Fibroblast of the aortic adventitia (primary cell): ENCODE measurements at places on chromosomes 2 and 18. TPM values are rescaled to one million over a fixed set of nuclear protein-coding genes. Genes with fewer than 3 reads are reported as not detected.

DNA sequence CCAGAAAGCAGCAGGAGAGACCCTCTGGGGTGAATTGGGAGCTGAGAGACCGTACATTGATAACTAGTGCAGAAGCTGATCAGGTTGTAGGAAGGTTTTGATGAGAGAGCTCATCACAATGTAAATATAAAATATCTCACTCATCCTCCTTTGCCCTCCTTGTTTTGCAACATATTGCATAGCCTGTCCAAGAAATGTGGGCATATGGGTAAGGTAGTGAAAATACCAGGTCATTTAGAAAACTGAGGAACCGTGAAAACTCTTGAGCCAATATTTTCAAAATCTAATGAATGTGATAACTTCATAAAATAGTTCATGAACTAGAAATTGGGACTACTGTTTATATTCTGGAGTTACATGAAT lies 31.4 kb downstream of the C18orf54 start:
- DNase-seq = no peak

GRCh38 chr2:199136681-199137080 lies 321.1 kb downstream of the SATB2 start:
- DNase-seq = peak; percentile 90

DNA sequence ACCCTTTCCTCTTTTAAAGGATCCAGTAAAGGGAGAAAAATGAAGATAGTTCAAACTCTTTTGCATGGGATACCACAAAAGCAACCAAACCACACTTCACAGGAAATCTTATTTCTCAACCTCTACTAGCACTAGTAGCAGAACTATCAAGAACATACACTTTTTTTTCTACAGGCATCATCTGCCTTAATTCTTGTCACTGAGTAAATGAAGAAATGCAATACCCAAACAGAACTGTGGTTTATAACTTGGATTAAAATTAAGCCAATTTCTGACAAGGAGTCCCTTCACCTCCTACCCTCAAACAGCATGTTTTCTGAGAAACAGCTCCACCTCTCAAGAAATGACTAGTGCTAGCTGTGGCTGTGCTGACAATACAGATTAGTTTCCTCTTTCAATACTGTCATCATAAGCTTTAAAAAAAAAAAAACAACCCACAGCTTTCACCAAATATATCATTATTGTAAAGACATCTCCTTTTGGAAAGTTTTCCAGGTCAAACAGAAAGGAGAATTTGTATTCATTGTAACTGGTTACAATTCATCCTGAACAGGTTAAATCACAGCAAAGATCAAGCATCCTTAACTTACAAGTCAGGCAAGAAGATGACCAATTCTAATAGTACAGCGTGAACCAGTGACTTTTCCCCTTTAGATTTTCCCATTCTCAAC lies 44.4 kb downstream of the PTPN2 start:
- peak; percentile 27 for DNase-seq

DNA sequence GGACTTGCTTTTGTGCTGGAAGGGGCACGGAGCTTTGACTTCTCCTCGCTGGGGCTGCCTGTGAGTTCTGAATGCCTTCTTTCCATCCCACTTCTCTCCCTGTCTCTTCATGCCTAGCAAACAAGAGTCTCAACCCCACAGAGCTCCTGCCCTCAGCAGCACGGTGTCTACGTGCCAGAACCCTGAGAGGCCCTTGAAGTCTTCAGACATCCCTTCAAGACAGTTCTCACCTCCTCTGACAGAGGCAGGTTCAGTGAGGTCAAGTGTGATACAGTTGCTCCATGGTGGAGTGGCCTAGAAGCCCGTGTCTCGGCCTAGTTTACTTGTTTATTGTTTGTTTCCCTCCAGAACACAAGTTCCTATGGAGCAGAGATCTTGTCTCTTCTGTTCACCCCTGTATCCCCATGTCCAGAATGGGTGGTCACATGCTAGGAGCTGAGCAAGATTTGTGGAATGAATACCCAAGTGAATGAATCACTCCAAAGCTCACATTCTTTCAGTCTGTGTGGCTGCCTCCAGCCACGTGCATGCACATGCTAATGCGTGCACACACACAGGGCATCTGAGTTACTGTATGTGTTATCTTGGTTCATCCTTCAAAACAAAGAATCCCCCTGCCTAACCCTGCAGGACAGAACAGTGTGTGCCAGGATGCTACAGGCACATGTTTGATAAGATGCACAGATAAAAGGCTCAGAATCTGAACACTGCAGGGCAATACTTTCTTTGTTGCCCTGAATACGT lies 391.6 kb downstream of the NBAS start:
- peak; percentile 95 for DNase-seq

Gene TUBB8B
- not detected in 2 replicates for total RNA-seq

DNA sequence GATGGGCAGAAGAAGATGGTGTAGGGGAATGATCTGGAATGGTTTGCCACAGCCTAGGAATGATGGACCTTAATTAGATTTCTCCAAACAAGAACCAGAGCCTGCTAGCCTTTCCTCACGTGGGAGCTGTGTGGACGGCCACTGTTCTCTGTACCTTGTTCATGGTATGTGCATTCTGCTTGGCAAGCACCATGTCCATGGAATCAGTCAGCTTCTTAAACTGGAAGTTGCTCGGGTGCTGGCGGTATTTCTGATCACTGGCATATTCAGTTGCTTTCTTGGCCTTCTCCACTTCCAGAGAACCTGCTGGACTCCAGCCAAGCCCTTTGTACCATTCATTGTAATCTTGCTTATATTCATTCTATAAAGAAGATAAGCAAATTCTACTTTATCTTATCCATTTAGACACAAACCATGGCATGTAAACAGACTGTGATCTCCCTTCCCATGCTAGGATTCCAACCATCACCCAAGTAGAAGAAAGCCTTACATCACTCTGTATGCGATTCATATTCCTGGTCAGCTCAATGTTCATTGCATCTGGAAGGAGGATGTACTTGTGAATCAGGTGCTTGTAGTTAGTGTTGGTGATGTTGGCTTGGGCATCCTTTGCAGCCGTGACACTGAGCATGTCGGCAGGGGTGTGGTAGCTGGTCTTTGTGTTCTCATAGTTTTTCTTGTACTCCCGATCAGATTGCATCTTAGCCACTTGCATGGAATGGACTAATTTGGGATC lies 78.4 kb downstream of the NEB start:
- DNase-seq = no peak

DNA sequence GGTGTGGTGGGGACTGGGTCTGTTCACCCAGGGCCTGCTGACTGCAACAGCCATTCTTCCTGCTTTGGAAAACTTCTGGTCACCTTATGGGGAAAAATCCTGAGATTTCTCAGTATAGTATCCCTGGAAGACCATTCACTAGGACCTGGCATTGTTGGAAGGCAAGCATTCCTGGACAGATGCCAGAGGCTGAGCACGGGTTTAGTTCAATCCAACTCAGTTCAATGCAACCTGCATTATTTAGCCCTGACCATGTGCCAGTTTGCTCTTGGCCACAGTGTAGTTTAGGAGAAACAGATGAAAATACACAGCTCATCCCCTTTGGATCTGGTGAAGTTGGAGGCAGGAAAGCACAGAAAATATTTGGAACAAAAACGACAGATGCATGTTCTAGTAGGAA lies 95.9 kb downstream of the LPIN1 start:
- DNase-seq = peak; percentile 62

- DNase-seq = no peak
These were observed 79.3 kb upstream of the ASAP2 start for GRCh38 chr2:9127316-9127715.

GRCh38 chr2:39696838-39697237 lies 31.1 kb downstream of the TMEM178A start:
- peak; percentile 85 for DNase-seq

GRCh38 chr2:150122871-150123613 lies 364.4 kb downstream of the RND3 start:
- DNase-seq = no peak

DNA sequence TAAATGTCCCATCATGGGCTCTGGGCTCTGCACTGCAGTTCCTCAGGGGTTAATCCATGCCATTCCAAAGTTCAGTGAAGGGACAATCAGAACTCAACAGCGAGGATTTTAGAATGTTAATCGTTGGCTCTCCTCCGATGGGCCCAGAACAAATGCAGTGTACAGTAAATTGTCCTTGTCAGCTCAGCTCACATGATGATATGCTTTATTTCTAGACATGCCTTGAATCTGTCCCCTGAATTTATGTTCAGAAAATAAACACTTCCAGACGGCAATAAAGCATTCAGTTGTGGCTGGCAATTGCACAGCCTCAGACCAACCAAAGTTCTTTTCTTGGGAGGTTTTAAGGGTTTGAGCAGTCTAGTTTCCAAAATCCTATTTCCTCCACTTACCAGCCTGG lies 981.2 kb downstream of the BCL11A start:
- no peak for DNase-seq

DNA sequence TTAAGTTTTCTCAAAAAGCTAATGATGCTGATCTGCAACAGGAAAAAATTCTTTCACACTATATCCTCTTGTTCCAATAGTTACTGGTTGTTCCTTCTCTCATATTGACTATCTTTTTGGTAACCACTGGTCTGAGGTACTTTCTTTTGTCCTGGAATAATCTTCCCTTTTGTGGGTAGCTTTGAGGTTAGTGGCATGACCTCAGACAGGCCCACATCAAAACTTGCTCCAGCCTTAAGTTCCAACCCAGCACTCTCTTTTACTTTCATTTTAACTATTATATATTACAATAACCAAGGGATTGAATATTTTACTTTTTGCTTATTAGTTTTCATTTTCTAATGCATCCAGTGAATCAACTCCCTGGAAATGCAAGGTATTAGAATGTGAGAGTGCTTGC lies 9.5 kb downstream of the REG1A start:
- DNase-seq = no peak

GRCh38 chr2:238892796-238893195 lies 44.9 kb downstream of the TWIST2 start:
- DNase-seq = no peak

Gene SPDYA
- 1.1 and 6.5 TPM in 2 replicates for total RNA-seq

Gene LINC00305
- not detected in 2 replicates for total RNA-seq

GRCh38 chr18:9925369-9925768 lies 11.6 kb downstream of the VAPA start:
- DNase-seq = peak; percentile 51

Gene PASK
- 3.8 and 21.9 TPM in 2 replicates for total RNA-seq

Gene WDR75
- total RNA-seq = 28.7 and 55.7 TPM in 2 replicates

GRCh38 chr2:69755862-69756467 lies 14.0 kb downstream of the ANXA4 start:
- DNase-seq = peak; percentile 83

GRCh38 chr18:35337286-35337685 lies 6.9 kb downstream of the ZNF24 start:
- no peak for DNase-seq

GRCh38 chr18:79167526-79168190 lies 98.5 kb downstream of the ATP9B start:
- no peak for DNase-seq

DNA sequence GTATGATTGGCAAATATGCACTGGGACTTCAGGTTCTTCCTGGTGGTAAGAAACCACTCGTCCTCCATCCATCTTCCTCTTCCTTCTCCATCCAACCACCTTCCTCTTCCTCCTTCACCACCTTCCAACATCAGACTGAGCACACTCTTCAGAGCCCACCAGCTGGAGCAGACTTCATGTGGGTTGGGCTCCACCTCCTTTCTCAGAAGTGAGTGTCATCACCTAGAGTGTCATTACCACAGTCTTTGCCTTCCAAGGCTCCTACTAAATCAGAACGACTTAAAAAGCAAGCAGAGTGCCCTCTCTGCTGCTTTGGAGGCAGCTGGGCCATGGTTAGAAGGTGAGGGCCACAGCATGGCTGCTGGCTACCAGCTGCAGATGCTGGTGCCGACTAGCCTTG lies 171.6 kb downstream of the SH3RF3 start:
- no peak for DNase-seq

Gene EIF4E2
- total RNA-seq = 49.1 and 72.6 TPM in 2 replicates

Gene SPC25
- 19.3 TPM in 1 of 2 replicates, not detected in the other for total RNA-seq

Gene FOXI3
- total RNA-seq = not detected in 2 replicates

DNA sequence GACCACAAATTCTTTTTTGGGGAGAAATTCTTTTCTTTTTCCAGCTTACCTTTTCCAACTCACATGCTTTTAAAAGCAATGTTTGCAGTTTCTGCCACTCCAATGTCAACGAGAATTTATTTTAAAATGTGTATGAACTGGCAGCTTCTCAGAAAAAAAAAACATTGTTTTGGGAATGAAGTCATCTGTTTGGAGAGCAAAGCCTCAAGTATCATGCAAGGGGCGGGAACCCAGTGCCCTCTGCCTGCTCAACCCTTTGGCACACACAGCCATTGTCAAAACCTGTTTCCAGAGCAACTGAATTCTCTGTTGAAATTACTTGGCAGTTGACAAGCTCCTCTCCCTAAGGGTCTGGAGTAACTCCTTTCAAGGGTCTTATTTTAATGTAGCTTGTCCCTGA lies 128.5 kb downstream of the QPCT start:
- peak; percentile 77 for DNase-seq

- no peak for DNase-seq
These were observed 859.1 kb upstream of the ACVR2A start for GRCh38 chr2:146985753-146986152.

DNA sequence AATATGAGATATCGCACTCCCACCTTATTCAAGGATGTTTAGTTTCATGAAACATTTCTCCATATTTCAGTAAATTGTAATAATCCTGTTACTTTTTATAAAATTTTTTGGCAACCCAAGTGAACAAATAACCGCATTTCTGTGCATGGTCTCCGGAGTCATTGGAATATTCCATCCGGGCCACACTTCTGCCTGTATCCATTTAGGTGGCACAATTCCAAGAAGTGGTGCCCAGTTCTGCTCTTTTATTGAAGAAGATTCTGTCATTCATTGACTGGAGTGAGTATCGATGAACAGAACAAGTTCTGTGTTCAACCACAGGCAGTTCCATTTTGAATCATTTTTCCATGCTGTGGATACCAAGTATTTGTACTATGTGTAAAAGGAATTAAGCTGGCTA lies 26.6 kb upstream of the ICOS start:
- no peak for DNase-seq

Gene CIB4
- not detected in 2 replicates for total RNA-seq

Gene CREG2
- total RNA-seq = 0.25 and 1.5 TPM in 2 replicates

- no peak for DNase-seq
These were observed 535.1 kb downstream of the RNF144A start for GRCh38 chr2:7452110-7452876.

DNA sequence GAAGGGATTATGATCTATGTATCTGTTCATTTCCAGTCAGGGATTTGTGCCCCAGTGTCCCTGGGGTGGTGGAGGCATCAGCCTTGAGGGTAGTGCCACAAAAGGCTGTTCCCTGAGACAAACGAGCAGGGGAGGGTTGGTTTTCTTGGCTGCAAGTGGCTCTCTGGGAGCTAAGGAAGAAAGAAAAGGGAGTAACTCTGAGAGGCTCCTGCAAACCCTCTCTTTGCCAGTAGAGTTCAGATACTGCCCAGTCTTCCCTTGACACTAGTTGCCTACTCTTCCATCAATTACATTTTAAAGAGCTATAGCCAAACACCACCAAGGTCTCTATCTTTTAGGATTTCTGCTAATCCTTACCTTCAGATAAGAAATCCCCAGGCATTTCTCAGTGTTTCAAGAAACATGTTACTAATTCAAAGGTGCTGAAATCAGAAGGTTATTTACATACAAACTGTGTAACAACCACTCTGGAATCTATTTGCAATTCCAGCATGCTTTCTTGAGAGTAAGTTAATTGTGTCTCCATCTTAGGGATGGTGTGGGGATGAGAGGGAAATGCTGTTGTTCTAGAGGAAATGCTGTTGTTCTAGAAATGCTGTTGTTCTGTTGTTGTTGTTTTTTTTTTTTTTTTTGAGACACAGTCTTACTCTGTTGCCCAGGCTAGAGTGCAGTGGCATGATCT lies 18.7 kb upstream of the KCTD1 start:
- DNase-seq = no peak

Gene SLC30A3
- total RNA-seq = 0.09 and 0.25 TPM in 2 replicates

Gene OTOS
- not detected in 2 replicates for total RNA-seq

Gene MOB1A
- total RNA-seq = 159 and 164 TPM in 2 replicates

GRCh38 chr18:28189400-28190239 lies 12.7 kb upstream of the CDH2 start:
- peak; percentile 84 for DNase-seq

Gene LCLAT1
- total RNA-seq = 21.5 and 31.9 TPM in 2 replicates
